ENCODE measurements at places on chromosomes 7 and 10.

GRCh38 chr10:17412323-17412722, 42.1 kb downstream of the ST8SIA6 start:
- no peak for DNase-seq

GRCh38 chr10:113463777-113464176, 89.1 kb upstream of the HABP2 start:
- no peak for DNase-seq

- no peak for DNase-seq
These were observed 218.6 kb downstream of the CELF2 start for GRCh38 chr10:11236234-11236633.

DNA sequence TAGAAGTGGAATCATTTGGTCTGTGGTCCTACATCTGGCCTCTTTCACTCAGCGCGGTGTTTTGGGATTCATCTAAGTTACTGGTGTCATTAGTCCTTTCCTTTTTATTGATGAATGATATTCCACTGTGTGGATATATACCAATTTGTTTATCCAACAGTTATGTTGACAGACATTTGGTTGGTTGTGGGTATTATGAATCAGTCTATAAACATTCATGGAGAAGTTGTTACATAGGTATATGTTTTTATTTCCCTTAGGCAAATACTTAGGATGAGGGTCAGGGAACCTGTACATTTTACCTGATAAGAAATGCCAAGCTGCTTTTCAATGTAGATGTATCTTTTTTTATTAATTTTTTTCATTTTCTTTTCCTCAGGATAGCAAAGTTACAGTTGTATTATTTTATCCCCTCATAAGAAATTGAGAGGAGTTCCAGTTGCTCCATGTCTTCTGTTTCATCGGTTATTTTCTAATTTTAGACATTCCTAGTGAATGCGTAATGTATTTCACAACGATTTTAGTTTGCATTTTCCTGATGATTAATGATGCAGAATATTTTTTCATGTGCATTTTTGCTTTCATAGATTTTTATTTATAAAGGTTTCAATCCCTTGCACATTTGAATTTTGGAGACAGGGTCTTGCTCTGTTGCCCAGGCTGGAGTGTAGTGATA, 203.8 kb upstream of the SH2B2 start:
- DNase-seq: no peak

- DNase-seq: peak; percentile 73
These were observed 101.4 kb upstream of the FAM133B start for GRCh38 chr7:92691578-92691977.

DNA sequence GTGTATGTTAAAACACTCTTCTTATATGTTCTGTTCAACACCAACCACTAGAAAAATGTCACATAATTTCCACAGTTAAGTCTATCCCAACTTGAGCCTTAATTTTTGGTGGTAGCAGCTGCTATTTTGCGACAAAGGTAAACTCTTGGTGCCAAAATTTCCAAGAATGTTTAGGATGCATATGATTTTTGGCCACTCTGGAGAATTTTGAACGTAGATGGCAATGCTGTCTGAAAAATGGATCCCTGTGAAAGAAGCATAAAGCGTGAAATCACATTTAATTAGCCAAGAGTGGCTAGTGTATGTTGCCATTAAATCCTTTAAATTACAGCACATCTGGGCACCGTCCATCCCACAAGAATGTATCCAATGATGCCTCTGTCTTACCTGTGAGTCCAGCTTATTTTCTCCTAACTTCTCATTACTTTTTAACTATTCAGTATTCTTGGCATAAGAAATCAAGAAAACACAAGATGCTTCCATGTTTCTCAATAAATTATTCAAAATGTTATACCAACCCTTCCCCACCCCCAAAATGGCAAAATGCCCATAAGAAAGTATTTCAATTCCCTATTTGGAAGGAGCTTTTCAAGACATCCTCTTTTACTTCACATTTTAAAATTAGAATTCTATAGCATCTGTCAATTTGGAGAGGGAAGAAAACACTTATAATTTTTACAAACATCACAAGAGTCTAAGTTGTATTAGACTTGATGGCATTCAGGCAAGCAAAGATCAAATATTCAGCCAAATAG, 12.4 kb downstream of the PTPRZ1 start:
- no peak for DNase-seq

- no peak for DNase-seq
These were observed 11.9 kb upstream of the COL1A2 start for GRCh38 chr7:94382746-94383145.

- no peak for DNase-seq
These were observed 497.5 kb downstream of the PHTF2 start for GRCh38 chr7:78296046-78296597.

DNA sequence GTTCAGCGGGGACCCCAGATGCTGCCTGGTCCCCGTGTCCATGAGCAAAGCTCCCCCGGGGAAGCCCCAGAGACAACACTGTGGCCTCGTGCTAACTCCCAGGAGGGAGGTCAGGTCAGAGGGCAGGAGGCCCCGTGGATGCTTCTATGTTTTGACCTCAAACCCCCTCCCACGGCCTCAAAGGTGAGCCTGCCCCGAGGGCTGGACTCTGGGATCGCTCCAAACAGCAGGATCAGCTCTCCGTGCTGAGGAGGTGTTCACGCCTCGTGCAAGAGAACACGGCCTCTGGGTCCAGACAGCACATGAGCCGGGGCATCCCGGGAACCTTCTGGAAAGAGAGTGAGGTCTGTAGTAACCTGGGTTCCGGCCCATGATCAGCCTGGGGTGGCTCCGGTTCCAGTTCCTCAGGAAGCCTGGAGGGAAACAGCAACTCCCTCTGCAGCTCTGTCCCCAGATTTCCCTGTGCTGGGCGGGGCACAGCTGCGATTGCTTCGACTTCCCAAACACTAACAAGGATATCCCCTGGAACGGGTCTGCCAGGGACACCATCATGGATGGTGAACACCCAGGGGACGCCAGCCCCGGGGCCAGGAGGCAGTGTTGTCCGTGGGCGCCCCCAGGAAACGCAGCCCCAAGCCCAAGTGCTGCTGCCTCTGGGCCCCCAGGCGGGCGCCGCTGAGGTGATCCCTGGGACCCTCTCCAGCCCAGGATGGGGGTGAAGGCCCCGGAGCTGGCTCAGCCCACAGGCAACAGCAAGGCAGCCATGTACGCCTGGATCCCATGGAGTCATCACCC, 18.0 kb upstream of the INPP5A start:
- DNase-seq: no peak

DNA sequence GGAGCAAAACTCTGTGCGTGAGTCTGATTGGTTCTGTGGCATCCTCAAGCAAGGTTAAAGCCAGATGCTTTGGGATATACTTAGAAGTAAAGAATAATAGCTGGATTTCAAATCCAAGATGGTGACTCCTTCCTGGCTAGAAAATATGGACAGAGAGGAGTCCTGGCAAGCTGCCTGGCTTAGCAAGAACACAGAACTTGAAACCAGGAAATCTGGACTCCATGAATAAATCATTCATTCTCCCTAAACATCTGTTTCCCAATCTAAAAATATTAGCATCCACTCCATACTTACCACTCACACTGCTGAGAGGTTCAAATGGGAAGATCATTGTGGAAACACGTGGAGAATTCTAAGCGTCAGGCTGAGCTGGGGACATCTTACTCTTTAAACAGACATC, 1074.1 kb upstream of the AUTS2 start:
- DNase-seq: no peak

DNA sequence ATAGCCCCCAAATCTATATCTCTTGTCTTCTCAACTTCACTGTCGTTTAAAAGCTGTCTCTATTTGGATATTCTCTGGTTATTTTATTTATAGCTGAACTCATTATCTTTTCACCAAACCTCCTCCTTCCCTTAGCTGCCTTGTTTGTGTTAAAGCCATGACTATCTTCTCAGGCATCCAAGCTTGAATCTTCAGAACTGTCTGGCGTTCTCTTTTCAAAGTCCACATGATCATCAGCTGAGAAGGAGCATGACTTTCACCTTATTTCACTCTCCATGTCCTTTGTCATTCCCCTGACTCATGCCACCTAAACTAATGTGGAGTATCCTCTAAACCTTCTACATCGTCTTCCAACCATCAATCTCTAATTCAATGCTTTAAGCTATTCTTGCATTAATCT, 5.7 kb upstream of the GLCCI1 start:
- DNase-seq: no peak

DNA sequence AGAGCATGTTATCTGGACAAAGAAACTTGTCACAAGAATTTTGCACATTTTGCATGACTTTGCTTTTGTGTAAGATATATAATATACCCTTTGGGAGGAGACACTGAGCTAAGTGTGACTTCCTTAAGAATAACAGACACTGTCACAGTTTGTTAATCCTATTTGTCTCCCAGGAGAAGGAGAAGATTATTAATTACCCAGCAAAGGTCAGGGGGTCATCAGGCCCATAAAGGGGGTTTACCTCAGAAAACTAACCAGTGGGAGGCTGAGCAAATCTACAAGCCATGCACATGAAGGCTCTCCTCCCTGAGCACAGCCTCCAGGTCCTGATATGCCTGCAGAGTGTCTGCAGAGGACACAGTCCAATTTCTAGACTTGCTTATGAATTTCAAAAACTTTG, 10.1 kb upstream of the MET start:
- no peak for DNase-seq

DNA sequence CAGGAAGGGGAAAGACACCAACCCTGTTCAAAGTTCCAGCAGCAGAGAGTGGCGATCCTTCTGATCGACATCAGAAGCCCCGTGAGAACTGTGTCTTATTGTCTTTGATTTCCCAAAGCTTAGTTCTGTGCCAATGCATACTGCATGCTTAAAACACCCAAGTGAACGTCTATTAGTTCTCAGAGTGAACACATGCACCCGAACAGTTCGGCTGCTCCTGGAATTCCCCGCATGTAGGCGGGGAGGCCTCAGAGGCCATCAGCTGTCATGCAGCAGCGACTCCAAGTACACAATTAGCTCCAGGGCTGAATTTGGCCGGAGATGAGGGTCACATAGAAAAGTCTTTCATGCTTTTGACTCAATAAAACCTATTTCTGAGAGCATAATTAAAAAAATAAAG, 276.9 kb downstream of the ZMYND11 start:
- DNase-seq: no peak

- DNase-seq: no peak
These were observed 74.2 kb downstream of the DNAJB6 start for GRCh38 chr7:157410831-157411556.

- DNase-seq: no peak
These were observed 4.9 kb upstream of the MEST start for GRCh38 chr7:130486954-130487436.

DNA sequence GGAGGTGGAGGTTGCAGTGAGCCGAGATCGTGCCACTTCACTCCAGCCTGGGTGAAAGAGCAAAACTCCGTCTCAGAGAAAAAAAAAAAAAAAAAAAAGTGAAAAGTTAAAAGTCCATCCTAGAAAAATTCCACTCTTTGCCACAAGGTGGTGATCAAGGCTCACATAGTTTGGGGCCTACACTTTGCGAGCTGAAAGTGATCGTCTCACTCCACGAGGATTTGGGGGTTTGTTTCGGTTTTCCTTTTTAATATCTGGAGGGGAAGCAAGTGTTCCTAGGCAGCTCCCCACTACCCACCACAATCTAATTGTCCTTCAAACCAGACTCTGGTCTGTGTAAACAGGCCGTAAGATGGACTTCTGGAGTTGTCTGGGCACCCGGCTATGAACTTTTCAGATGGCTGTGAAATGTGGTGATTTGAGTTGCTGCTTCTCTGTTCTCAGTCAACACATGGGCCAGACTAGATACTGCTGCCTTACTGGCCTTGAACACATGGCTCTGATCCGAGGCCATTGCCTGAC, 27.1 kb downstream of the PRLHR start:
- DNase-seq: peak; percentile 61

GRCh38 chr10:1454428-1454827, 282.9 kb downstream of the ADARB2 start:
- DNase-seq: no peak

DNA sequence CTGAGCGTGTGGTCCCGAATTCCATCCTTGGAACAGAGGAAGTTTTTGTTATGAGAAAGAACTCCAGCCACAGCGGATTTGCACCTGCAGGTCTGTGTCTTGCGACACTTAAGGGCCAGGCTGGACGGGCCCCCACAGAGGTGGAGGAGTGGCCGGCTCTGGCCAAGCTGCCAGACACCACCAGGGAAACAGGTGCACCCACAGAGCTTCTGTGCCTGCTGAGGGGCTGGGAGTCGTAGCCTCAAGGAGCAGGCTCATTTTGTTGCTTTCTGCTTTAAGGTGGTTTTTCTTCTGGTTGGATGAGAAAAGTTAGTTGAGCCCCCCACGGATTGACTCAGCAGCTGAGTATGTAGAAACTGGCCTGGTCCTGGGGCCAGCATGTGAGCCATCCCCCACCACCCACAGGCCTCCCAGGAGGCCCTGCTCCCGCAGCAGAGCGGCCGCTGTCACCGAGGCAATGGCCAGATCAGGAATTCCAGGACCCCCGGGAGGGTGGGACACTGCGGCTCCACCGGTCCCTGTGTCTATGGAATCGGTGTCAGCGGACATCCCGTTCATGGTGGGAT, 41.9 kb downstream of the NKX6-2 start:
- no peak for DNase-seq

DNA sequence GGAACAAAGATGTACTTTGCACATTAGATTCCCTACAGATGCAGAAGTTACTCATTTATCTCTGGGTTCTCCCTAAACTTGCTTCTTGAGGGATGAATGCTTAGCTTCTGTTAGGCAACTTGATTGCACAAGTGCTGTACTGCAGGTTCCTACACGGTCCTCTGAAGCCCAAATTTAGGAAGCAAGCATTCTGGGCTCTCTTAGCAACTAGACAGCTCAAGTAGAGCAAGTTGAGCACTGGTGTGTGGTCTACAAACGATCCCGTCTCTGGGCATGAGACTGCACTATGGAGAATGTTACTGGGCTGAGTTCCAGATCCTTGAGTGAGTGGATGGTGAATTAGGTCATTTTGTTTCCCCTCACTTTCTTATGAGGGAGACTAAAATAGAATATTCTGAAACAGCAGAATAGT, 14.3 kb downstream of the SEMA3D start:
- DNase-seq: peak; percentile 58

DNA sequence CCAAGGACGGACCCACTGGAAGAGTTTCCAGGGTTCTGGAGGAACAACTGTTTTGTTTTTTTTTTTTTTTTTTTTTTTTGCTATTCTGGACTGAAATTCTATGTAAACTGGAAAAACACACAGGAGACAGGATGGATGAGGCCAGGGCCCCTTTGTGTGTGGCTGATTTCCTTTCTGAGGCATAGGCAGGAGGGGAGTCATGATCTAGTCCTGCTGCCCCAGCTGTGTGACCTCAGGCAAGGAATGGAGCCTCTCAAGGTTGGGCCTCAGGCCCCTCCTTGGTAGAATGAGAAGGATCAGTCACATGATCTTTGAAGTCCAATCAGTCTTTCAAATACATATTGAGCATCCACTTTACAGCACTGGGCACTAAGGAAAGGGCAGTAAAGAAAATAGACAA, 87.6 kb downstream of the SH3PXD2A start:
- no peak for DNase-seq

DNA sequence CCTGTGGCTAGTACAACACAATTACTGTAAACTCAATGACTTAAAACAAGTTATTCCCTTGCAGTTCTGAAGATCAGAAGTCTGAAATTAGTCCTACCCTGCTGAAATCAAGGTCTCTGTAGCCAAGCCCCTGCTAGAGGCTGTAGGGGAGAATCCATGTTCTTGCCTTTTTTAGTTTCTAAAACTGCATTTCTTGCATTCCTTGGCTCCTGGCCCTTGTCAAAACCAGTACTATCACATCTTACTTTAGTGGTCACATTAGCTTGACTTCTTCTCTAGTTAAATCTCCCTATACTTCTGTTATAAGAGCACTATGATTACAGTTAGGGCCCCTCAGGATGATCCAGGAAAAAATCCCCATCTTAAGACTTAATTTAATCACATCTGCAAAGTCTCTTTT, 567.0 kb downstream of the GFRA1 start:
- DNase-seq: no peak

- DNase-seq: no peak
These were observed 17.2 kb downstream of the BAZ1B start for GRCh38 chr7:73504920-73505319.
